ENCODE measurements at places on chromosomes 16 and 17.

DNA sequence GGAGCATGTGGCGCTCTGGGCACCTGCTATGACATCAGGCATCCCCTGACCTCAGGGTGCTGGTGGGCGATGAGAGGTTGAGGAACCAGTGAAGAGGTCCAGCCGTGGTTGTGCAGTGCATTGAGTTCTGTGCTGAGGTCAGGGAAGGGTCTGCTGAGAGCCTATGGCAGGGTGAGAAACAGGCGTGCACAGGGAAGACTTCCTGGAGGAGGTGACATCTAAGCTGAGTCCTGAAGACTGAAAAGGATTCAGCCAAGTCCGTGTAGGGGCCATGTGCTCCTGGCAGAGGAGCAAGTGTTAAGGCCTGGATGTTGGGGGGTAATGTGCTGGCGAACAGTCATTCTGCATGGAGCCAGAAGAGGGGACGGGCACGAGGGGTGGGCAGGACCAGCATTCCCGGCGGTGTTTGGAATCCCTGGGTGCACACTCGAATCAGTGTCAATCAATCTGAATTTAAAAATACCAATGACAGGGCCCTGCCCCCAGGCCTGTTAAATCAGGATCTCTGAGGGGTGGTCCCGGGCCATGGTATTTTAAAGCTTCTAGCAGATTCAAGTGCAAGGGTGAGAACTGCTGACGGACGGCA is 65.8 kb upstream of the CIBAR2 start:
- H3K36me3 ChIP-seq, result no peaks in the 10 kb centered on the region
- no peak overlapping the region for H3K27ac ChIP-seq
- peaks cover 7% of the 10 kb centered on the region for H3K27me3 ChIP-seq
- DNase-seq, result no peak

GRCh38 chr17:6546069-6546718 is 10.2 kb downstream of the PITPNM3 start:
- peaks cover 12% of the 10 kb centered on the region for H3K4me1 ChIP-seq
- peaks cover 4% of the 10 kb centered on the region for H3K27me3 ChIP-seq
- H3K27ac ChIP-seq, result no peak overlapping the region
- no peak for DNase-seq
- H3K36me3 ChIP-seq, result no peaks in the 10 kb centered on the region

DNA sequence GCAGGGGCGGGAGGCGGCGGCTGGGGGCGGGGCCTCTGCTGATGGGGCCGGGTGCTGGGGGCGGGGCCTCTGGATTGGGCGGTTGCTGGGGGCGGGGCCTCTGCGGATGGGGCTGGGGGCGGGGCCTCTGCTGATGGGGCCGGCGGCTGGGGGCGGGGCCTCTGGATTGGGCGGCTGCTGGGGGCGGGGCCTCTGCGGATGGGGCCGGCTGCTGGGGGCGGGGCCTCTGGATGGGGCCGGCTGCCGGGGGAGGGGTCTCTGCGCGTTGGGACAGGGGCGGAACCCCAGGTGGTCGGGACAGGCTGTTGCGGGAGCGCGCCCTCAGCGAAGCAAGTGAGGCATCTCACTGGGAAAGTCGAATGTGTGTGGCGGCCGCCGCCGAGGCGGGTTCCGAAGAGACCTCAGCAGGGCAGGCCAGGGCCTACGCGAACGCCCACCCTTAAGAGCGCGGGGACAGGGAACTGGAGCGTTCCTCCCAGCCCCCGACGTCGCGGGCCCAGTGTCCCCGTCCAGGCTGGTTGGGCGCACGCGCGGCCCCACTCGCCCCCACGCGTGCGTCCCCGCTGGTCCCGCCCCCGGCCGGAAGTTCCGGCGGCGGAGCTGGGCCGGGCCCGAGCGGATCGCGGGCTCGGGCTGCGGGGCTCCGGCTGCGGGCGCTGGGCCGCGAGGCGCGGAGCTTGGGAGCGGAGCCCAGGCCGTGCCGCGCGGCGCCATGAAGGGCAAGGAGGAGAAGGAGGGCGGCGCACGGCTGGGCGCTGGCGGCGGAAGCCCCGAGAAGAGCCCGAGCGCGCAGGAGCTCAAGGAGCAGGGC is at the start of gene STUB1:
STUB1 (plus strand) TSS at position 597 of the 811 bp plus-strand sequence; CDS start at position 713, 116 bp downstream.
- peaks cover 4% of the 10 kb centered on the region for H3K27me3 ChIP-seq
- peak within 1 kb of the TSS; percentile 84 for H3K4me3 ChIP-seq
- peaks cover 12% of the 10 kb centered on the region for H3K36me3 ChIP-seq
- DNase-seq, result peak; percentile 83
- H3K4me1 ChIP-seq, result peaks cover 5% of the 10 kb centered on the region

DNA sequence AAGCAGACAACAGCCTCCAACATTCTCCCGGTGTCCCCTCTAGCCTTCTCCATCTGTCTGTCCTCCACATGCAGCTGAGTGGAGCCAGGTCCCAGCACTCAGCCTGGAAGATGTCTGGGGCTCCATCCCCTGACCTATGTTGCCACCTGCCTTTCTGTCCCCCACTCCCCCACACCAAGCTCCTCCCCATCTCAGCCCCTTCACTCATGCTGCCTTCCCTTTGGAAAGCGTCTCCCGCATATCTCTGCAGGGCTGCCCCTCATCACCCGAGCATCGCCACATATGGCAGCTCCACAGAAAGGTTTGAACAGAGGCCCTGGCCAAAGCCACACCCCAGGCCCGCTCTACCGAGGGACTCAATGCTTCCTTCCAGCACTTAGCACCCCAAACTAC is 24.2 kb downstream of the NSMCE1 start:
- H3K4me3 ChIP-seq, result no peak overlapping the region
- peaks cover 43% of the 10 kb centered on the region for H3K36me3 ChIP-seq
- H3K27me3 ChIP-seq, result no peaks in the 10 kb centered on the region
- peaks cover 88% of the 10 kb centered on the region for H3K4me1 ChIP-seq
- peak overlapping the region; percentile 92 for H3K27ac ChIP-seq
- DNase-seq, result no peak

DNA sequence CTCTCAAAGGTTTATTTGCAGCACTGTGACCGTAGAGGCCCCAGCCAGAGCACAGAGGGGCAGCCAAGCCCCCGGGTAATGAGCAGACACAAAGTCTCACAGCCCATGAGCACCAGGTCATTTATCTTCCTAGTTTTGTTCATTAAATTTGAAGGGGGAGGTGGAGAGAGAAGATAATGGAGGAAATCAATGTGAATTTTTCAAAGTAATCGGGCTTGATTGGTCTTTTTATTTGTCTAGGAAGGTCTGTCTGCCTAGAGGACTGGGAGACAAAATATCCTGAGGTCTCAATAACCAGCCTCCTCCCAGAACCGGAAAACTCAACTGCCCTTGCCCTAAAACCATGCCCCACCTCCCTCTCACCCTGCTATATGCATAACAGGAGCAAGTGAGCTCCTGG is 189.0 kb downstream of the SLC39A11 start:
- no peak for DNase-seq
- no peak overlapping the region for H3K4me3 ChIP-seq
- H3K4me1 ChIP-seq, result no peaks in the 10 kb centered on the region
- no peak overlapping the region for H3K27ac ChIP-seq

GRCh38 chr17:7063518-7064094 is 16.4 kb downstream of the CLEC10A start:
- peaks cover 15% of the 10 kb centered on the region for H3K4me1 ChIP-seq
- no peak overlapping the region for H3K4me3 ChIP-seq
- no peaks in the 10 kb centered on the region for H3K36me3 ChIP-seq
- no peak for DNase-seq
- peaks cover 10% of the 10 kb centered on the region for H3K27me3 ChIP-seq
- no peak overlapping the region for H3K27ac ChIP-seq

GRCh38 chr16:77767211-77767610 is 21.2 kb upstream of the VAT1L start:
- H3K4me1 ChIP-seq, result no peaks in the 10 kb centered on the region
- no peak overlapping the region for H3K27ac ChIP-seq
- no peaks in the 10 kb centered on the region for H3K36me3 ChIP-seq
- no peaks in the 10 kb centered on the region for H3K27me3 ChIP-seq
- DNase-seq, result no peak

- no peak overlapping the region for H3K27ac ChIP-seq
- H3K4me1 ChIP-seq, result peaks cover 11% of the 10 kb centered on the region
- peaks cover 4% of the 10 kb centered on the region for H3K27me3 ChIP-seq
- peak; percentile 1 for DNase-seq
Measured at GRCh38 chr17:33511670-33512069, 218.6 kb upstream of the ASIC2 start.

Data from activated T-helper 1 cell treated with anti-CD3 and anti-CD28 coated beads, Interleukin-12 subunit alpha, Interleukin-12 subunit beta, Interleukin-2, Interleukin-4 antibody, amounts not matched to agents 30 ng/mL and 10 ng/mL and 1 ng/mL, durations not matched to agents 14 hours and 24 hours and 36 hours (primary cell).